ENCODE measurements at places on chromosomes 6 and 20.

DNA sequence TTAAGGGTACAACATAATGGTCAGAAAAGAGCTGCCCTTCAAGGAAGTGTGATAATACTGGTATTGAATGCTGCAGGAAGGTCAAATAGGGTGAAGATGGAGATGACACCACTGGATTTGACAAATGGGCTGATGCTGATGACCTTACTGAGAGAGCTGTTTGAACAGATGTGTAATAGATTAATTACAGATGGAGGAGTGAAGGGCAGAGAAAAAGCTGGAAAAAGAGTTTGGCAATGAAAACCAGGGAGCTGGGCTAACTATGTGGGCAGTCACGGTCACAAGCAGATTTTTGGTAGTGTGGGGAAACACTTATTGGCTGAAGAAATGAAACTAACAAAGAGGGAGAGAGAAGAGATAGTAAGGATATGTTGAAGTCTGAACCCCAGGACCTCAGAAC is 83.6 kb upstream of the ENPP5 start:
- no peak for DNase-seq

- no peak for DNase-seq
Observed at GRCh38 chr6:163708466-163708865, 293.9 kb downstream of the QKI start.

GRCh38 chr6:48916607-48917006 is 546.4 kb downstream of the MMUT start:
- no peak for DNase-seq

GRCh38 chr6:17703256-17703694 is 3.5 kb downstream of the NUP153 start:
- DNase-seq: no peak

GRCh38 chr6:90285042-90285481 is 11.6 kb downstream of the BACH2 start:
- no peak for DNase-seq

DNA sequence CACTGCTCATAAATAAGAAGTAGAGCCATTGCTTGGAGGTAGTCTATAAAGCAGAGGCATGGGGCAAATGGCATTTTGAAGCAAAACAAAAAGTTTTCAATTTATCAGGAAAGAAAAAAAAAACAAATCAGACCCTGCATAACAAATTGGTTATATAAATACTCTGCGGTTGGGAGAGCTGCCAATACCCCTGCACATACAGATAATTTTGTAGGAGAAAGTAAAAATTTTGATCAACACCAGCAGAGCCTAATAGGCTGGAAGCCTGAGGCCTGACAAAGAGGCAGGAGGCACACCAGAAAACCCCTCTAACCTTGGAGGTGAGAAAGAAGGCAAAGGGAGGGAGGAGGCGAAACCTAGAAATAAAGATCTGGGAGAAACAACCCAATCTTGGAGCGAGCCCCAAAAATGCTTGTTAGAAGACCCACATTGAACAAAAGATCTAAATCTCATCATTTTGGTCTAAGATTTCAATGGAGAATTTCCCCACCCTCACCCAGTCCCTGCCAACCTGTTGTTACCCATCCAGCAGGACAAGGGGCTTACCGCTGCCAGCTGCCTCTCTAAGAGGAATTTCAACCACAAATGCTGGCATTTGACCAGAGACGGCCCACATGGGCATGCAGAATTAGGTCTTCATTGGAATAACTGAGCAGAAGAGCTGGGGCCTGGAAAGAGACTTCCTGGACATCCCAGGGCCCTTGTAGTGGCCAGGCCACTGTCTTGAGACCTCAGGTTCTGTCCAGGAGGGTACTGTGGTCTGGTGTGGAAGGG is 28.4 kb downstream of the FOXA2 start:
- DNase-seq: no peak

DNA sequence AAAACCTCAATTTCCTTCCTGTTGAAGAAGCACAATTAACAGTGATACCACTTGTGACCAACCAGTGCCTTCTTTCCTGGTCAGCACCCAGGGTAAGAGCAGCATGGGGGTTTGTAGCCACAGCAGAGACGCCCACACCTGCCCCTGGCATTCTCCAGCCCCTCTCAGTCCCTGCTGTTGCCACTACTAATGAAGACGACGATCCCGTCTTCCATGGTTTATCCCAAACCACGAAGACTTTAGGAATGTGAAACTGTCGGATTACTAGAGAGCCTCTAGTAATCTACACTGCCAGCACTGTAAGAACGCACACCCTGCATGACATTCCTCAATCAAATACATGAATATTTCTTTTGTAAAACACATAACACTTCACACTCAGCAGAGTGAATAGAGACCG is 60.0 kb downstream of the GINS1 start:
- DNase-seq: no peak

DNA sequence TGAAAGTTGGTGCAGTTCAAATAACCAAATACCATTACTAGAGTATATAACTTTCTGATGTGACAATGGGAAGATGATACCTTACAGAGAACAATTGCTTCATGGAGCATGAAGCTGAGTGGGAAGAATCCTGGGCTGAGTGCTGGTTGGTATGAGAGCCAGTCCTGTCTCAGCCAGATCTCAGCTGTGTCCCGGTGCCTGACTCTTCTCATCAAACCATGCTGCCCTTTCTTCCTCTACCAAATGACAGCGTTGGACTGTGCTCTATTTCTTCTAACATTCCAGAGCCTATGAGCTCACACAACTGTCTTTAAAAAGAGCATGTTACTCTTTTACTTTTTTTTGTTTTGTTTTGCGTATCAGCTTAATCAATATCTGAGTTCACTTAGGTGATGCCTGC is 27.5 kb upstream of the PBOV1 start:
- DNase-seq: no peak

DNA sequence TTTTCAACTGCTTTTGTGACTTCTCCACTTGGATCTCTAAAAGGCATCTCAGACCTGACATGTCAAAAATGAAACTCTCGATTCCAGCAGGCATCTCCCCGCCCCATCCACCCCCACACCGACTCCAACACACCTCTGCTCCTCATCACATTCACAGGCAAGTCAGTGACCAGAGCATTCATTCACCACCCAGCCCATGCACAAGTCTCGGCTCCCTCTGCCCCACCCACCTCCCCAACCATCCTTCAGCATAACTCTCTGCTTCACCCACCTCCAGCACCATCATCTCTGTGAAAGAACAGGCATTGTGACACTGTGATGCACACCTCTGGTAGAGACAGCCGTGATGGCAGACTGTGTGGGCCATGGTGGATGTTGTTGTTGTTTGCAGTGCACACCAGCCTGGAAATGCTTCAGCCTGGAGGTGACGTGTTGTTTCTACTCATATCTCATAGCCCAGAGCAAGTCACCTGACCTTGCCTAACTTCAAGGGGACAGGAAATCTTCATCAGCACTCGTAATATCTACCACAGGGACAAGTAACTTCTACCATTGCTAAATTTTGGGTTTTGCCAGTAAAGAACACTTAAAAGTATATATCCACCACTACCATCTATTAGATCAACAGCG is 56.5 kb downstream of the ANKRD60 start:
- no peak for DNase-seq

- DNase-seq: no peak
Observed at GRCh38 chr20:10848810-10849370, 175.1 kb upstream of the JAG1 start.

DNA sequence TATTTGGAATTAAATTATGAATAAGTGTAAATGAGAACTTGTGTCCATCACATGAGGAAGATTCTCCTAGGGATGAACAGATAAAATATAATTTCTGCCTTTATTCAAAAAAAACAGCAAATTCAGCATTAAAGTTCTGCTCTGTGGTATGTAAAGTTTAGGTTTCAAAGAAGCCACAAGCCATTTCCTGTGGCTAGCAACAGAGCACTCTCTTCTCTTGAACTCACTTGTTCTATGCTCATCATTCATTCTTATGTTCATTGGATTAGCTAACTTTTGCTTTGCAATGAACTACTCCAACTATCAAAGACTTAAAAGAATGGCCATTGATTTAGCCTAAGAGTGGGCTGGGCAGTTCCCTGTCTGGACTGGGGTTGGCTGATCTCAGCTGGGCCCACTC is 20.8 kb upstream of the SNRPB2 start:
- no peak for DNase-seq

Data from Right ventricle myocardium inferior (tissue), 1 donor.